ENCODE measurements at places on chromosomes 13 and 19. TPM values are rescaled to one million over a fixed set of nuclear protein-coding genes. Genes with fewer than 3 reads are reported as not detected.

CPT1C gene
- 13.0 TPM for total RNA-seq

CGB8 gene
- total RNA-seq: not detected

HPN gene
- under 0.01 TPM for total RNA-seq

OR4F17 gene
- not detected for total RNA-seq

PCDH20 gene
- total RNA-seq: under 0.01 TPM

ZNF446 gene
- 5.4 TPM for total RNA-seq

GET3 gene
- 154 TPM for total RNA-seq

ZGLP1 gene
- total RNA-seq: 1.1 TPM

CD70 gene
- total RNA-seq: not detected

PPM1N gene
- 0.96 TPM for total RNA-seq

CEACAM7 gene
- total RNA-seq: not detected

PNMA8A gene
- total RNA-seq: 0.77 TPM

RNF17 gene
- total RNA-seq: not detected

CBY2 gene
- not detected for total RNA-seq

ZNF441 gene
- total RNA-seq: 12.7 TPM

RFPL4AL1 gene
- total RNA-seq: under 0.01 TPM

IGLON5 gene
- not detected for total RNA-seq

ZNF726 gene
- 6.5 TPM for total RNA-seq

WASF3 gene
- 20.0 TPM for total RNA-seq

ADGRE2 gene
- 2.9 TPM for total RNA-seq

C19orf81 gene
- total RNA-seq: not detected

SIGLEC10 gene
- total RNA-seq: not detected

ZSCAN4 gene
- not detected for total RNA-seq

PRTN3 gene
- total RNA-seq: not detected

NALCN gene
- total RNA-seq: 32.8 TPM

UCHL3 gene
- 30.4 TPM for total RNA-seq

ADPRHL1 gene
- 0.58 TPM for total RNA-seq

SIGLEC11 gene
- not detected for total RNA-seq

ZNF284 gene
- 2.5 TPM for total RNA-seq

B3GNT3 gene
- total RNA-seq: not detected

CCNE1 gene
- total RNA-seq: 14.4 TPM

PGLYRP1 gene
- not detected for total RNA-seq

ZFP82 gene
- total RNA-seq: 7.7 TPM

RNF126 gene
- total RNA-seq: 32.0 TPM

NLRP11 gene
- total RNA-seq: under 0.01 TPM

IGFL3 gene
- total RNA-seq: not detected

LSM7 gene
- total RNA-seq: 121 TPM

FBXO17 gene
- total RNA-seq: 20.6 TPM

MBNL2 gene
- 93.6 TPM for total RNA-seq

SHKBP1 gene
- 18.6 TPM for total RNA-seq

PSG6 gene
- total RNA-seq: 0.85 TPM

SAMD1 gene
- 15.8 TPM for total RNA-seq

RFPL4A gene
- not detected for total RNA-seq

SHANK1 gene
- 7.6 TPM for total RNA-seq

LGALS7B gene
- total RNA-seq: not detected

KCNK6 gene
- 11.3 TPM for total RNA-seq

PRX gene
- 0.58 TPM for total RNA-seq

SYT3 gene
- 0.85 TPM for total RNA-seq

EXOC3L2 gene
- 0.28 TPM for total RNA-seq

CGB1 gene
- total RNA-seq: 0.28 TPM

Data from regular cardiac myocyte (primary cell).